NCI-H187 (cell line): ENCODE measurements at places on chromosomes 12 and 14.

DNA sequence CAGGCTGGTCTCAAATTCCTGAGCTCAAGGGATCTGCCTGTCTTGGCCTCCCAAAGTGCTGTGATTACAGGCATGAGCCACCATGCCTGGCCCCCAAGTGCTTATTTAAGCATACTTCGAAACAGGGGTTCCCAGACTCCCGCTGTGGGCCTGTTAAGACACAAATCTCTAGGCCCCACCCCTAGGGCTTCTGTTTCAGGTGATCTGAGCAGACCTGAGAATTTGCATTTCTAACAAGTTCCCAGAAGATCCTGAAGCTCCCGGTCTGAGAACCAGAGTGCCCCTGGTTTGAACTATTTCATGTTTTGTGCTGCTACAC is 25.0 kb downstream of the GCH1 start:
- DNase-seq = no peak

DNA sequence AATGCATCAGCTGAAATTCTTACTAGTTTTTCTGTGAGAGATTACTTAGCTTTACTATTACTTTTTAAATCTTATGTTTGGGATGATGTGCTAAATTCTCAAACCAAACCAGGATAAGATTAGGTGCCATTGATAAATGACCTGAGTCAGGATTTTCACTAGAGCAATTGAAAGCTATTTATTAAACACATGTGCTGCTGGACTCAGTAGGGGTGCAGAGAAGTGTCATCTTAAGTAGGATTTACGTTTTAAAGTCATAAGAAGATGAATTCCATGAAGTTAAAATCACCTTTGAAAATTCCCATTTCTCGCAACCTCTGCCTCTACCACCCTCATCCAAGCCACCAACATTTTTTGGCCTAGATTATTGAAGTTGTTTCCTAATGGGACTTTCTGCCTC is 8.8 kb downstream of the TMEM263 start:
- no peak for DNase-seq

DNA sequence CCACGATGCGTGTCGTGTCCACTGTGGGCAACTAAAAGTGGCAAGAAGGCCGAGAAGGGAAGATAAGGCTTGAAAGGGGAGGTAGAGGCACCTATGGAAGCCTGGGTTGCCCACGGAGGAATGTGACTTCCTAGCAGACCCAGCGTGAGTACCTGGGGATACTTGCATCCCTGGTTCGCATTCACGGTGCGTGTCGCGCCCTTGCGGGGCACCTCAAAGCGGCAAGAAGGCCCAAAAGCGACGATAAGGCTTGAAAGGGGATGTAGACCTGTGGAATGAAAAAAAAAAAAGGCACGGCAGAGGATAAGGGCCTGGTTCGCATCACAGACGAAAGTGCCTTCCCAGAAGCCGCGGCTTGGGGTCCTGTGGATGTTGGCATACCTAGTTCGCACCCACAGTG is 282.9 kb downstream of the ALG10 start:
- no peak for DNase-seq

GRCh38 chr12:75842090-75842489 is 189.5 kb downstream of the PHLDA1 start:
- no peak for DNase-seq

DNA sequence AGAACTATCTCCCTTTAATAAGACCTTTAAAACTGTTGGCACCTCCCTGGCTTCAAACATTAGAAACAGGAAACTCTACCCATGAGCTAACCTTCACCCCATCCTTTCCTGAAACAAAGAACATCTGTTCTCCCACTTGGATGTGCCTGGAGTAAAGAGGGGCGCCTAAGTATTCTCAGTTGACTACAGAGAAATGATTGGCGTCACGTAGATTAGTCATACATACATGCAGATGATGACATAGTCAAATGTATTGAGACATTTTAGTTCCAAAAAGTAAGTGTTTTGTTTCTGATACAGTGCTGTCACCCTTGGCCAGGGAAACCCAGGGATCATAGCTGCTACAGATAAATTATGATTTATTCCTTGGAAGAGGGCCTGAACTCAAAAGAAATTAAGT is 260.0 kb upstream of the PLEKHG7 start:
- DNase-seq = no peak

DNA sequence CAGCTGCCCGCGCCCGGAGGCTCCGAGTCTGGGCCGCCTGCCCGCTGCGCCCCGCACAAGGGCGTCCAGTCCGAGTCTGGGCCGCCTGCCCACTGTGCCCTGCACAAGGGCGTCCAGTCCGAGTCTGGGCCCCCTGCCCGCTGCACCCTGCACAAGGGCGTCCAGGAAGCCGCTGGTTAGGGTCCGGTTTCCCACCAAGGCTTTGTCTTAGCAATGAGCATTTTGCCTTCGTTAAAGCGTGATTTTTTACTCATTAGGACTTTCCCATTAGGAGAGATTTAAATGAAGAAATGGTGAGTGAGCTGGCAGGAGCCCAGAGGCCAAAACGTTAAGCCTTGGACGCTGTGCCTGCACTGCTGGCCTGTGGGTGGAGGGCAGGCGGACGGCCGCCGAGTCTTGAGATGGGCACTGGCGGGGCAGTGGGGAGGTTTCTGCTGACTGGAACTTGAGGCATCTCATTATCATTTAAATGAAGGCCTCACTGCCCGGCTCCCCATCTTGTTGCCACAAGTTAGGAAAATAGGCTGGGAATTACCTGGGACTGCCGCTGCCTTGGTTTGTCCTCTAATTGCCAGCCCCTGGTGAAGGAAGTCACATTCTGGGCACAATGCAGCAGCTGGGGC is 36.0 kb downstream of the FBRSL1 start:
- DNase-seq = no peak

- DNase-seq = no peak
These were observed 227.5 kb downstream of the GXYLT1 start for GRCh38 chr12:41917181-41917580.

GRCh38 chr14:93930989-93931307 is 3.8 kb downstream of the FAM181A start:
- no peak for DNase-seq

- DNase-seq = no peak
These were observed 5.7 kb downstream of the OR10A7 start for GRCh38 chr12:55226523-55226922.

GRCh38 chr14:41868396-41868795 is 261.7 kb downstream of the LRFN5 start:
- no peak for DNase-seq

DNA sequence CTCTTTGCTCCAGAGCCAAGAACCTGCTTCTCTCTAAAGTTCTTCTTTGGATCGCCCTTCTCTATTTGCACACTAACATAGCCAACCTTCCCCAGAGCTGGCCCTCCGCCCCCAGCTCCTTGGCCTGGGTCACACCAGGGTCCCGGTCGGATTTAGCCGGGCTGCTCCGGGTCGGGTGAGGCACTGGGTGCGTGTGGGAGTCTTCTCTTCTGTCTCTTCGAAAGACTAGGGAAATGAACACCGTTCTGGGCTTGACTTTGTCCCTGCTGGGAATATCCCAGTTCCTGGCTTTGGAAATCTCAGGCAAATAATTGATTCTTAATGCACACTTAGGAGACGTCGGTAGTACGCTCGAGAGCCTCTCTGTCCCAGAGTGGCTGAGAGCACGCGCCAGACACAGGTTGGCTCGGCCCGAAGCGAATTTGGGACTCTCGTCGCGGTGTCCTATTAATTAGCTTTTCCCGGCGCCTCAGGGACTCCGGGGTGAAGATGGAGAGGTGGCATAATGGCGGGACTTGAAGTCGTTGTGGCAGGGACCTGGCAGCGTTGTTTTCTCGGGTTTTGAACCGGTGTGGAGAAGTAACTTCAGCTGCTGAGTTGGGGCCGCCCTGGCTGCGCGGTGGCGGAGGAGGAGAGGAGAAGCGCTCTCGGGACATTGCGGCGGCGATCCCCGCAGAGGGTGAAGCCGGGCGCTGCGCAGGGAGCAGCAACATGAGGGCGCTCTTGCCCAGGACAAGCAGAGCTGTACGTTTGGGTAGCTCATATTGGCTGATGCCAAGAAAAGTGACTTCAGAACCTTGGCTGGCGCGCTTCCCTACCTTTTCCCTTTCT is 7.5 kb downstream of the FOXG1 start:
- peak; percentile 75 for DNase-seq

DNA sequence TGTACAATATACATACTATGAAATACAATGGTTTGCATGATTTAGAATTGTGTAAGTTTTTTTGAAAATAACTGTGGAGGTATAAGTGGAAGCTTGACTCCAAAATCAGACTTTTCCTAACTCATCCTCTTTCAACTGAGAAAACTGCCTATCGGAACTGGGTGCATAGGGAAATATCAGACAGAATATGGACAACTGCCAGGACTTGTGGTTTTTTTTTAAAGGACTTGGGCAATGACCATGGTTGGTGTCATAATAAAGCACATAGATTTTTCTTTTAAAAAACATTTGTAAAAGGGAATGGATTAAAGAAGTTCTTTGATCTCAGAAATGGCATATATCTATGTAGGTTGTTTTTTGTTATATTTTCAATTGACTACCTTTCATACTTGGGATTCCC is 53.3 kb upstream of the LRRK2 start:
- no peak for DNase-seq

- DNase-seq = no peak
These were observed 926.7 kb downstream of the DIO2 start for GRCh38 chr14:79284621-79285020.

GRCh38 chr14:87705439-87705896 is 287.5 kb downstream of the GALC start:
- DNase-seq = no peak

DNA sequence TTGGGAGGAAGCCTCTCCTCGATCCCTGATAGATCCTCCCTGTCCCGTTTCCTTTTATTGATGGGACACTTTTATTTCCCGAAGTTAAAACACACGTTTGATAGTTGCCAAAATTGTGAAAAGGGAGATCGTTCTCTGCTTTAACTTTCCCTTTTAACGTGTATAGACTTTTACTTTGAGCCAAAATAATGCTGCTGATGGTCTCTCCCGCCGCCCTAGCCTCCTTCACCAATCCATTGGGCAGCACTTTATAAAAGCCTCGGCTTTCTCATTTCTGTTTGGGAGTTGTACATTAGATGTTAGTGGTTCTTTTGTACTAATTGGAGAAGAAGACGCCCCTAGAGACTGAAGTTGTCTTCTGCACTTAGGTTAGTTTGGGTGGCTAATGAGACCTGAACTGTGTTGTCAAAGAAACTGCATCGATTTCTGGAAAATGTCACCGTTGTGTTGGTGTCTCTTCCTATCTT is 1.4 kb downstream of the TMTC2 start:
- DNase-seq = no peak

GRCh38 chr12:97944576-97944975 is 482.0 kb downstream of the RMST start:
- no peak for DNase-seq

- DNase-seq = no peak
These were observed 107.7 kb downstream of the SLC38A1 start for GRCh38 chr12:46160981-46161690.

DNA sequence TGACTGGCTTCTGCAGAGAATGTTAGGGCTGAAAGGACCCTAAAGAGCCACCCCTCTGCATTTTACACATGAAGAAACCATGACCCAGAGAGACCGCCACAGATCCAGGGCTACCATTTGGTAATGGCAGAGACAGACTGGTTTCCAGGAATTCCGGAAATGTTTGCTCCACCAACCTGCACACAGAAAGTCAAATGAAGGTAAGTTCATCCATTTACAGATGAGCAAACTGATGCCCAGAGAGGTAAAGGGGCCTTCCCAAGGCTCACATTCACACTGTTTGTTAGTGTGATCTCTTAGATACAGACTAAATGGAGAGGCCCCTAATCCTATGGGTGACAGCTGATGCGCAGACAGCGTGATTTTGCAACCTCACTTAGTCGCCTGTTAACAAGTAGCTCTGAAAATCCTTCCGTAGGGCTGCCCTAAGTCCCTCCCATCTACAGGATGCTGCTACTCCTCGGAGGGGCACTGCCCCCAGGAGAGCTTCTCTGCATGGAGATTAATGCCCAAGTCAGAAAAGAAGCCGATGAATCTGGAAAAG is 33.8 kb downstream of the ZFP36L1 start:
- no peak for DNase-seq

- no peak for DNase-seq
These were observed 697 bp upstream of the TULP3 start for GRCh38 chr12:2890001-2890387.

GRCh38 chr14:100857233-100857922 is 31.5 kb downstream of the MEG3 start:
- no peak for DNase-seq
